ENCODE measurements at places on chromosomes 3 and 15.

- no peak for DNase-seq
Observed at GRCh38 chr3:85783291-85783690, 824.5 kb downstream of the CADM2 start.

DNA sequence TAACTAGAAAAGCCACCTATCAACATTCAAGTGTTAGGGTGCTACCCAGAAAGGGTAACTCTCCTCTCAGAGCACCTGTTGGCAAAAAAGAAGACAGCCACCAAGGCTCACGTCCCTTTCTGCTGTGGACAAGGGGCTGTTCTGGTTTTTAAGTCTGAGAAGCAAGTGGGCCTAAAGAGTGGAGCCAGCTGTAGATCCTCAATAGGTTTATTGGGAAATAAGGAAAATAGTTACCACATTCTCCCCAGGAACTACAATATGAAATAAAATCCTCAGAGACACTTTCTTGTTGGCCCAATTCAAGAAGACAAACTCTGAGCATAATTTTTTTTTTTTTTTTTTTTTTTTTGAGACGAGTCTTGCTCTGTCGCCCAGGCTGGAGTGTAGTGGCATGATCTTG is 35.8 kb downstream of the LRIG1 start:
- no peak for DNase-seq

DNA sequence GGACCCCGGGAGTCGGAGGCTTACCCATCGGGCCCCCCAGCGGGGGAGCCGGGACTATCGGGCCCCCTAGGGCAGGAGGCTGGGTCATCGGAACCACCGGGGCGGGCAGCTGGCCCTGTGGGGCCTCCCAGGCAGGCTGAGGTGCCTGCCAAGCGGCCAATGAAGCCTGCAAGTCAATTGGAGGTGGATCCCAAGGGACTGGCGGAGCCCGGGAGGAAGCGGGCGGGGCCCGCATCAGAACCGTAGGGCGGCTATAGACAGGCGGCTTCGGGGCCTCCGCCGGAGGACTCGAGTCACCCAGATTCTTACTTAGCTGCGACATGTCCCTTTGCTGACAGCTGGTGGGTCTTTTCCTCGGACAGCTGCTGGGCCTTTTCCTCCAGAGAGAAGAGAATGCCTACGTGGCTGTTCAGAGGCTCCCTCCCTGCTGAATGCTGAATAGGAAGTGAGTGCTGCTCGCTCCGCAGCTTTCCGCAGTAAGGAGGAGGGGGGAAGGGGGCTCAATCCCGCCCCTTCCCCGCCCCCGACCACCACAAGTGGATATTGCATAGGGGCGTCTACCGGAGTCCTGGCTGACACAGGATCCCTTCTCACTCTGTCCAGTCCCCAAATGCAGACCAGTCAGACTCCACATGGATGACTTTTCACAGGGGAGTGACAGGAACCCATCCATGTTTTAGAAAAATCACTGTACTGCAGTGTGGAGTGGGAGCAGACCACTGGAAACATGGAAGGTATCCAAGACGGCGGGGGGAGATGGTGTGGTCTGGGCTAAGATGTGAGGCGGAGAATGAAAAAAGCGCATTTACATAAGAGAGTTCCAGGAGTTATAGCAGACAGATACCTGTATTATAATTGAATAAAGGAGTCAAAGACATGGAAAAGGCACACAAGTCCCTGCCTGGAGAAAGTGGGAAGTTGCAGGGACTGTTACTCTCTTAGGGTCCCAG is at the start of gene MAGEL2:
MAGEL2 (minus strand) TSS at position 447 of the 950 bp plus-strand sequence; CDS start at position 322, 125 bp downstream.
- no peak for DNase-seq

- DNase-seq: no peak
Observed at GRCh38 chr15:51232581-51232980, 105.8 kb downstream of the CYP19A1 start.

DNA sequence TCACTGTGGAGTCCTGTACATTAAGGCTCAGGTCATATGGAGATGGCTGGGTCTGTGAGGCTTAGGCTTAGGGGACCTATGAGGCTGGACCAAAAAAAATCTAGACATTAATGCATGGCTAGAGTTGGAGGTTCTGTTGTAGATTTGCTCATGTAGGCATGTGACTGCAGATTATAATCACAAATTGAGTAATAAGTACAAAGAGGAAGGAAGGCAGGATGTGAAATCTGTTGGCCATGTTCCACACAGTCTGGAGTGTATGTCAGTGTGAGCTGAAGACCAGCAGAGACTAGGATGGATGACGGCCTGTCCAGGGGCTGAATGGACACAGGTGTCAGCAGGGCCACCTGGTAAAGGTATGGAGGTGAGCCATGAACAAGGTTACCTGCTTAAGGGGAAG is at the start of gene ST3GAL6:
ST3GAL6 (plus strand) TSS at position 265 of the 400 bp plus-strand sequence. CDS start 5,101 bp downstream, outside the sequence.
- no peak for DNase-seq

GRCh38 chr15:73589766-73590165 is 43.4 kb downstream of the NPTN start:
- DNase-seq: no peak

DNA sequence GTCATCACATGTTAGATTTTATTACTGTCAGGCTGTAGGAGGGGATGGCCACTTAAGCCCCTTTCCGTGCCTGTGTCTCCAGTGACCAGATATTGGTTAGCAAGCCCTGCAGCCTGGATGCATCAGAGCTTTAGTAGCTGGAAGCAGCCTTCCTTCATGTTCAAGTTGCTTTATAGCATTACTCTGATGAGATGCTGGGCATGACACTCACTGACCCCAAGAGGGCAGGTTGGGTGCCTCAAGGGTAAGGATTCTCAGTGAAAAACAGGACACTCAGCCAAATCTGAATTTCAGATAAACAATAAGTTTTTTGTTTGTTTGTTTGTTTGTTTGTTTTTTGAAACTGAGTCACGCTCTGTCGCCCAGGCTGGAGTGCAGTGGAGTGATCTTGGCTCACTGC is 68.5 kb upstream of the PTX3 start:
- DNase-seq: no peak

- no peak for DNase-seq
Observed at GRCh38 chr3:194218646-194219453, 82.9 kb downstream of the HES1 start.

DNA sequence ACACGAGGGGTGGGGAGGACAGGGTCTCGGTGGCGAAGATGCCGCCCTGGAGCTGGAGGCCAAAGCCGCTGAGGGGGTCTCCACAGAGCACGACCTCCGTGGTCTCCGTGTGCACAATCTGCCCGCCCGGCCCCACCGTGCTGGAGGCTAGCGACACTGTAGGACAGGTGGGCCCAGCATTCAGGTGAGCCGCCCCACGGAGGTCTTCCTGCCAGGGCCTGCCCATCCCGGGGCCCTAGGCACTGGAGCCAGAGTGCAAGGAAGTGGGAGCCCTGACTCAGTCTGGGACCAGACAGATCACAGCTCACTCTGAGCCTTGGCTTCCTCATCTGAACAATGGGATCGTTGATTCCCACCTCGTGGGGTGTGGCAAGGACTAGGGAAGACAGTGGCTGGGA is 25.8 kb downstream of the GRIP2 start:
- no peak for DNase-seq

- no peak for DNase-seq
Observed at GRCh38 chr15:81473177-81473576, 99.2 kb upstream of the TMC3 start.

- DNase-seq: no peak
Observed at GRCh38 chr3:124896824-124897526, 9.8 kb upstream of the ITGB5 start.

DNA sequence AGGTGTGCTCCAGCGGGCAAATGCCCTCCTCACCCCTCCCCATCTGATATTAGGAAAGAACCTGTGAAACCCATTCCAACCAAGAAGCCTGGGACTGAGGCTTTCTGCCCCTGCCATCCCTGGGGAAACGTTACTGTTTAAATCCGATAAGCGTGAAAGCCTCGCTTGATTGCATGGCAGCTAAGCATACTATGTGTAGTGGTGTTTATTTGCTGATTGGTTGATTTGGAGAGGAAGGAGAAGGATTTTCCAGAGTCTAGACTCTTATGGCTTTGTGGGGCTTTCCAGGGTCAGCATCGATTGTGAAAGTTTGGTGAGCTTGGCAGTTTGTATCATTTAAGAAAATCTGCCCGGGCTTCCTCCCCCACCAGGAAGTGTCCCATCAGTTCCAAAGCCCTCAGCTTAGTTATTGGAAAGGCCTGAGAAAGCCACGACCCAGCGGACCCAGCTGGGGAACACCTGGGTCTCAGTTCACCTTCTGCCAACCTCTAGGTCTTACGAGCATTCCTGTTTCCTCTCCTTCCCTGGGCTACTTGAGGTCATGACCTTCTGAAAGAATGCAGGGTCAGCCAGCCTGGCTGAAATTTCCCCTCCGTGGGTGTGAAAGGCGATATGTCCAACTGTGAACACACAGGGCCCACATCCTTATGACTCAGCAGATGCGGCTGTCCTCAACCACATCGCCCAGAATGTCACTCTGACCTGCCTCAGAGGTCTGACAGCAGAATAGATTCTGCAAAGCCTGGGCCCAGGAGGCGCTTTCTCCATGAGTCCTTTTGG is 62.8 kb upstream of the HERC1 start:
- no peak for DNase-seq

- DNase-seq: no peak
Observed at GRCh38 chr3:97689111-97689510, 75.4 kb upstream of the ARL6 start.

GRCh38 chr15:78061963-78062427 is 15.5 kb downstream of the TBC1D2B start:
- DNase-seq: no peak

DNA sequence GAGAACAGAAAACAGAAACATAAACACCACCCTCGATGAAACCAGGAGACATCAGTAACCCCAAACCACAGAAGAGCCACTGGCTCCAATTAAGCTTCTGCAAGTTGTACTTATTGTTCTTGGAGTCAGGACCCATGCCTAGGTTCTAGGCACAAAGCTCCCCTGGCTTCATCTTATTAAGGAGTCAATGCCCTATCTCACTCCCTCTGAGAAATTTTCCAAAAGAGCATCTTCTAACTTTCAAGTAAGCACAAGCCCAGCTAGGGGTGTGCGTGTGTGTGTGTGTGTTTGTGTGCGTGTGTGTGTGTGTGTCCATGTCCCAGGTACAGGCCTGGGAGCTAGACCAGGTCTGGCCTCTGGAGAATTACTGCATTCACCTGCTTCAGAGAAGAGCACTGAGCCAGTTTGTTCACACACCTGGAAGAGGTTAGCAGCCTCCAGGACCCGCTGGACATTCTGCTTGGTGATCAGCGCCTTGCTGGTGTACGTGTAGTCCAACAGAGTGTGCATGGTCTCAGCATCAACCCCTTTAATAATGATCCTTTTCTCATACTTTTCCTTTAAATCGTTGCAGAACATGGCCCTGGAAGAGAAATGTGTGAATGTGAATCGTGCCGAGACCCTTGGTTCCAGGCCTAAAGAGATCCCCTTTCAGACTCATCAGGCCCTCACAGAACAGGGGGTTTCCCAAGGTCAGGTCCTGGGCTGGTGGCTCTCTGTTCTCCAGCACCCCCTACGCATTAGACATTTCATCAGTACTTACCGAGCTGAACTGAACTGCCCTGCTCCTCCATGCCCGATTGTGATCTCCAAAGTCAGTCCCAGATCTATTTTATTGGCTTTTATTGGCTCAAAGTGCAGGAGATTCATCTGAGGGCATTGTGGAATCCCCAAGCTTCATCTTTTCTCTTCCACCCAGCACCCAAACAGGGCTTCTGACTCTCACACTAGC is 27.8 kb downstream of the KLHL6 start:
- DNase-seq: no peak

DNA sequence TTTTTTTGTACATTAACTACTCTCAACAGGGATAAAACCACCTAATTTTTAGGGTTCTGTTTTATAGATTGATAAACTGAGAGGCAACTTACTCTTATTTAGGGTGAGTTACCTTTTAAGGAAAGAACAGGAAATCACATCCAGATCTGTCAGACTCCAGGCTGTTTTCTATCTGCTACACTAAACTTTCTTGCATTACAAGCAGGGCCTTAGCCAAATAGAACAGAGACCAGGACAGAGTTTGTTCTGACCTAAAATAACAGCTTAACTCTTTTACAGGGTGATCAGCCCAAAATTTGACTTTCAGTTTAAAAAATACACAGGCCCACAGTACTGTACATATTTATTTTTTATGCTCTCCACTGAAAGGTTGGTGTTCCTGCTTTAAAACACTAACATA is 38.6 kb downstream of the SGO1 start:
- no peak for DNase-seq

DNA sequence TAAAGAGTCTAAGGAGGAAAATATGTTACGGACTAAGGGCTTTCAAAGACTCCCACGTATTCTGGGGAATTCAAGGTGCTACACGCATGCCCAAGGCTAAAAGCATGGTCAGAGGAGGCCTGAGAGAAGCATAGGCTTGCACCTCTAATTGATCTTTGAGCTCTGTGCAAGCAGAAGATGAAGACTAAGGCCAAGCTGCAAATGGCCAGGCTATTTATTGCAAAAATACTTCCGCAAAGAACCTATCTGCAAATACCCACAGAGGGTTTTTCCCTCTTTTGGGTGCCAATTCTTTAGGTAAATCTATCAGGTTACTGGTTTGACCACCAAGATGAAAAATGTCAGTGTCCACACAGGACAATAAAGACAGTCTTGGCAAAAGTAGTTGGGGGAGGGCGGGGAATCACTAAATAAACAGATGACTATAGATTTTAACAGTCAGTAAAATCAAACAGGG is 119.5 kb downstream of the STAG1 start:
- peak; percentile 22 for DNase-seq

DNA sequence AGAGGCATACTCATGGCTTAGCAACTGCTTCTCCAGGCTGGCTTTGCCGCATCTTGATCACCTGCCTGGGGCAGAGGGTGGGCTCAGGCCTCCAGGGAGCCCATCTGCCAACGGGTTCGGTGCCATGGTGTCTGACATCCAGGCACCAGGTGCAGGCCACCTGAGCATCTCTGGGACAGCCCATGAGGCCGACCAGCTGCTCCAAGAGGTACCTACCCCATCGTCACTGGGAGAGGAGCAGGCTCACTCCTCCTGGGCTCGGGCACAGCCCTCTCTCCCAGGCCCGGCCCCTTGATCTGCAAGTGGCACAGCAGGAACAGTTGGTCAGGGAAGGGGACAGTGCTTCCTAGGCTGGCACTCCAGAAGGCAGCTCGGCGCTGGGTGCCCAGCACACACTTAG is 21.9 kb downstream of the TPRA1 start:
- DNase-seq: no peak

All from NCI-H2029 (cell line).